ENCODE measurements at places on chromosomes 4 and X.
A peak's percentile ranks its signal among the peaks of the same experiment; 100 is the strongest.

GRCh38 chr4:84298023-84298718 is 200.9 kb downstream of the NKX6-1 start:
- no peak for DNase-seq

GRCh38 chr4:158578476-158578875 is 56.8 kb downstream of the RXFP1 start:
- peak; percentile 8 for DNase-seq

- no peak for DNase-seq
These were observed 74.0 kb downstream of the STK32B start for GRCh38 chr4:5125321-5125720.

- DNase-seq: no peak
These were observed 1806.3 kb upstream of the ADGRL3 start for GRCh38 chr4:59393780-59394179.

DNA sequence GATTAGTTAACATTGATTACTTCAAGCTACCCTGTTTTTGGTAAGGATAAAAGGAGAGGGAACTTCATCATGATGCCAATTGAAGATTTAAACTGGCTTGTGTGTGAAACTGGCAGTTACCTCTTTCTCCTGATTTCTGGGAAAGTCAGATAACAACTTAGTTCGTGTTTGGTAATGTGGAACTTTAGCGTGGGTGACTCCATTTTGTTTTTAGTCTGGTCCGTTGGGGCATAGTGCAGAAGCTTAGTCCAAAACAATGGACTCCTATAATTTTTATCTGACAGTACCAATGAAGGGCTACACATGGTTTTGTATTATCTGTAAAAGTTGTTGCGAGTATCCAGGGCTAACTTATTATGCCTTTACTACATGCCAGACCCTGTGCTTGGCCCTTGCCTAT is 294.9 kb downstream of the GUCY2F start:
- no peak for DNase-seq

DNA sequence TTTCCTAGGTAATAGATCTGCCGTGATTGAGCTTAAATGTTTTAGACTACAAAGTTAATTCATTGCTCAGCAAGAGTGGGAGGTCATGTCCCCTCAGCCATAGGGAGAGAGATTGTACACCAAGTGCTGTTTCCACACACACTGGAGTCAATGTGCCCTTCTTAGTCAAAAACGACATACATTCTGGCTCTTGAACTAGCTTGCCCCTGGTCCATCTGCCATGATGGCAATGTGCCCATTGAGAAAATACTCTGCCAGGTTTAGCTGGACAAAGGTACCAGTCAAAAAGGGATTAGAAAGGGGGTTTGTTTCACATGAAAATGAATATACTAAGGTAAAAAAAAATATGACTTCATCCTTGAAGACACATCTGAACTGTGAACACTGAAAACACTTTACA is 377.1 kb upstream of the ADGRL3 start:
- DNase-seq: no peak

DNA sequence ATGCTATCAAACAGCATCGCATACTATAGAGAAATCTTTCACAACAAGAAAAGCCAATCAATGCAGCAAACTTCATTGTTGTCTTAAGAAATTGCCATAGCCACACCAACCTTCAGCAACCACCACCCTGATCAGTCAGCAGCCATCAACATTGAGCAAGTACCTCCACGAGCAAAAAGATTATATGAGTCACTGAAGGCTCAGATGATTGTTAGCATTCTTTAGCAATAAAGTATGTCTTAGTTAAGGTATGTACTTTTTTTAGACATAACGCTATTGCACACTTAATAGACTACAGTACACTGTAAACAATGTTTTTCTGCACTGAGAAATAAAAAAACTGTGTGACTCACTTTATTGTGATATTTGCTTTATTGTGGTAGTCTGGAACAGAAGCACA is 37.8 kb upstream of the FUNDC1 start:
- peak; percentile 4 for DNase-seq

DNA sequence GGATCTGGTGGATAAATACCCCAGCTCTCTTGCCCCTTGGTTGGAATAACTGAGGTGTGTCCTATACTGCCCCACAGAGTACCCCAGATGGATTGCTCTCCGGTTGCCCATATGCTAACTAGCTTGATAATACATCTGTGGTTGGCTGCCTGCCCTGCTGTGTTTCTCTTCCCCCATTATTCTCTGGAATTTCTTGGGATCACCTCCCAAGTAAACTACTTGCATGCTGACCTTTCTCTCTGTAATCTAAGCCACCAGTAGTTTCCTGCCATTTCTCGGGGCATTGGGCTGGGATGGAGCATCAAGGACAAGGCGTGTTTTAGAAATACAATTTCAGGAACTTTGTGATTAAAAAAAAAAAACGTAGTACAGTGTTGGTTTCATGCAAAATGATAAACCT is 25.2 kb downstream of the PPP1R2C start:
- no peak for DNase-seq

DNA sequence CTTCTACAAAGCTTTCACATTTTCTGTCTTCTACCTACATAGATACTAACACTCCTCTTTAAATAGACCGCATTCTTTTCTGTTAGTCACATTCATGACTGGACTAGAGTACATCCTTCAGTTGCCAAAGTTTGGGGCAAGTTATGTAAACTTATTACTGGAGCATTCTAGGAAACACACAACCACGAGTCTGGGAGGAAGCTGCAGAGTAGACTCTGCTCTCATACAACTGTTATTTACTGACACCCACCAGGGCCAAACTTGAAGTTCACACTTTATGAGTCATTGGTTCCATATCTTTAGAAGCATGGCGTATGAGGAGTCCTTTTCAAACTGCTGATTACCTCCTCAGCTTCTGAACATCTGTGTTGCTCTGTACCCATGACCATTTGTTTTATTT is 87.0 kb downstream of the RNF150 start:
- DNase-seq: peak; percentile 57

- DNase-seq: no peak
These were observed 102.2 kb downstream of the SPCS3 start for GRCh38 chr4:176422001-176422400.

GRCh38 chrX:135015523-135016245 is 6.7 kb downstream of the RTL8B start:
- no peak for DNase-seq

- DNase-seq: peak; percentile 23
These were observed 762 bp downstream of the PIGA start for GRCh38 chrX:15334561-15334960.

DNA sequence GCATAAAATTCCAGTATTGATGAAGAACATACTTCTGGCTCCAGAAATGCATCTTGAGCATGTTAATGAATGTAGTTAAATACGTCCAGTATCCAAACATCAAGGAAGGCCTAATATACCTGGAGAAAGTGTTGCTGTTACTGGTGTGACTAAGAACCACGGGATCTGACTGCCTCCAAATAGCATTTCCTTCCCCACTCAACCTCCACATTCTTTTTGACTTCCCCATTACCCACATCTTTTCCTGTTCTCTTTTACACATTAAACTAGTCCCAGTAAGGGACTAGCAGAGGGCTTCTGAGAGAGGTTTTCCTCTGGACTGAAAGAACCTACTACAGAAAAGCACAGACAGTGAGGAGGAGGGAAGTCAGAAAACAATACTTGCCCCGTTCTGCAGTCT is 482.8 kb upstream of the HTR2C start:
- no peak for DNase-seq

- no peak for DNase-seq
These were observed 111.1 kb downstream of the APOOL start for GRCh38 chrX:85114776-85115175.

DNA sequence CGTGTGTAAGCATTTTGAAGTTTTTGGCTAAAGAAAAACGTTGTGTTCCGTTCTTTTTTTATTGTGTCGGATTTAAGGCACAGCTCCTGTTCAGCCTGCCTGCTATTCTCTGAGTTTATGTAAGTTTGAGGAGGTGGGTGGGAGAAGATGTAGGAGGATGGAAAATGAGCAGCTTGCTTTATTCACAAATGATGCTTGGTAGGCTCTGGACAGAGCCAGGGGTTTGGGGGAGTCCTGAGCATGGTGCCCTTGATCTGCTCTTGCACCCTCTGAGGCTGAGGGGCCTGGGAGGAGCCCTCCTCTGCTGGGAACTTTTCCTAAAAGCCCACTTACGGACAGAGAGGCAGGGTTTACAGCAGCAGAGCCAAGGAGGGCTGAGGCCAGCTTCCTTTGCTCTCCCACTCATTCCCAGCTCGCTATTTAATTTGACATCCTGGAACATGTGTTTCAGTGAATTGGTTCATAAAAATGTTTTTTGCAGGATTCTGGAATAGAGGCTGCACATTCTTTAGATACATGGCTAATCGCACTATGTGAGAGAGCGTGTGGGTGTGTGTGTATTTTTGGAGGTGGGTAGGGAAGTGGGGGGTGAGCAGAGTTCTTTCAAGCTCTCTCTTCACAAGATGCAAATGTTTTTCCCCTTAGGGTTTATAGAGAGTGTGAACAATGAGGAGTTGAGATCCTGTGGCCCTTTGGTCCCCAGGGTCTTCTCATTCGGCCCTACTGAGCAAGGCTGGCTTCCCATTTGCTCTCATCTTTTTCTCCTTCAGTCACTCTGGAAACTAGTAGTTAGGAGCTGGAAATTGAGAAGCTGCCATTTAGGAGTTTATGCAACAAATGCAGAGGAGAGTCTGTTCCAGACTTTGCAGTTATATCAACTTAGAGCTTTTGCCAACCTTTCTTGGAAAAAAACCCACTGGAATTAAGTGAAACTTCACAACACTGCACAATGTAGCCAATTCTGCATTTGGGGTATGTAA is 32.1 kb downstream of the TMEM131L start:
- DNase-seq: no peak

DNA sequence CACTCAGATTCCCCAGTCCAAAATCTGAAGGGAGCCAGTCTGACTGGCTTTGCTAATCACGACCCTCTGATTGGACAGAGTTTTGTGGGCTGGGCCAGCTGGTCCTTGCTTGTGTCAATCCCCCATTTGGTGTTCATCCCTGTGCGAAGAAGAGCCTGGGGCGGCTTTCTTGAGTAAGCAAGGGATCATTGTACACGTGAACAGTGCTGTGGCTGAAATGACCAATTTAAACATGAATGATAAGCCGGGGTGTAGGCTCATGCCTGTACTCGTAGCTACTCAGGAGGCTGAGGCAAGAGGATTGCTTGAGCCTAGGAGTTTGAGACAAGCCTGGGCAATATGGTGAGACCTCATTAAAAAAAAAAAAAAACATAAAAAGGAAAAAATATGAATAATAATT is 379.1 kb downstream of the RAPGEF2 start:
- peak; percentile 33 for DNase-seq

DNA sequence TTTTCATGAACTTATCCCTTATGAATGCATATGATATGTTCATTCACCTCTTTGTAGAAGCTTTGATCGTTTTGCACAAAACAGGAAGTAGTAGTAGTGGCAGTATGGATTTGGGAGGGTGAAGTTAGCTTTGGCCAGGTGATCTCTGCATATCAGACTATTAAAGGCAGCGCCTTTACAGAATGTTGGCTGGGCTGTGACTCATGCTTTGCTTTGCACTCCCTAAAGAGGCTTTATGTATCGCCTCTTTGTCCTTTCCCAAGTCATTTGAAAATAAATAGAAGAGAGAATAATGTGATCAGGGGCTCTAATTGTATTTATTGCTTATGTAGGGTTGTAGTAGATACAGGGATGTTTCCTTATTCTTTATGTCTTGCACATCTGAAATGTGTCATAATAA is 50.4 kb downstream of the SHROOM3 start:
- no peak for DNase-seq

DNA sequence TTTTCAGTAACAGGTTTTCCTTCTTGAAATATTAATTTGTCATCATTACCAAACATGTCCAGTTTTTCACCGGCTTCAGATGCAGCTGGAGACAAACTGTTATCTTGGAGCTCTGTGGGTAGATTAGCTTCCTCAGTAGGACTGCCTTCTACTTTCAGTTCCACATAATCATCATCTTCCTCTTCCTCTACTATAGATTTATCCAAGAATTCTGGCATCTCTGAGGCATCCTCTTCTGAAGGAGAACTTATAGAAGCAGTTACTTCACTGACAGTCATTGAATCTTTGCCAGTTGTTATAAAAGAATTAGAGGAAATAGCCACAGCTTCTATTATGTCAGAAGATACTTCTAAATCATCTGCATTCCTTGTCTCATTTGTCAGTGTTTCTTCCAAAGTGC is 162.9 kb downstream of the LRBA start:
- no peak for DNase-seq

DNA sequence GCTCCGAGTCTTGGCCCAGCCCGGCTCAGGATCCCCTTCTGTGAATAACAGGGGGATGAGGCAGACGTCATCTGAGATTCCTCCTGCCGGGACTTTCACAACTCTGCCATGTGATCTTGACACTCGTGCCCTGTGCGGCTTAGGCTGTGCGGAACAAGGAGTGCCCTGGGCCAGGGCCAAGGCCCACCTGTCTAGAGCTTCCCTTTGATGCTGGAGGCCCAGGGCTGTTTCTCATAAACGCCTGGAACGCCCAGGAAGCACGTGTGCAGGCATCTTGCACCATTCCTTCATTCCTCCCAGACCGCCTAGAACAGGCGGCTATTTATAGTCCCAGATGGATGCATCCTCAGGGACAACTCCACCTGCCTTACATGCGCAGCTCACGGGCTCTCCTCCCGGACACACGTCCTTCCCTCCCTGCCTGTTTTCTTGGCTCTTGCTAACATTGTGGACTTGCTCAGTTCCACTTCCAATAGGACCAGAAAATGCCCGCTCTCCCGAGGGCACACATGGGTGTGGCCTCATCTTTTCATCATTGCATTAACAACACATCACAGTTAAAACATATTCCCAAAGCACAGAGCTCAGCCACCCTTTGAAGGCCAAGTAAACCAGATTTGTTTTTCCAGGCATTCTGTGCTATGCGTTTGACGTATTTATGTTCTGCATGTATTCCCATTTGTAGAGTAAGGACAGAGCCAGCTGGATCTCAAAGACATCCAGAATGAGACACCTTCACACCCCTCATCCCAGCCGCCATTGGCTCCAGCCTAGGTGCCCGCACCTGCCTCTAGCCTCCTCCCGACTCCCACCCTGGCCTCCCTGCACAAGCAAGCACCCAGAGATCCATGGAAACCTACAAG is 57.2 kb downstream of the ABLIM2 start:
- DNase-seq: peak; percentile 15

DNA sequence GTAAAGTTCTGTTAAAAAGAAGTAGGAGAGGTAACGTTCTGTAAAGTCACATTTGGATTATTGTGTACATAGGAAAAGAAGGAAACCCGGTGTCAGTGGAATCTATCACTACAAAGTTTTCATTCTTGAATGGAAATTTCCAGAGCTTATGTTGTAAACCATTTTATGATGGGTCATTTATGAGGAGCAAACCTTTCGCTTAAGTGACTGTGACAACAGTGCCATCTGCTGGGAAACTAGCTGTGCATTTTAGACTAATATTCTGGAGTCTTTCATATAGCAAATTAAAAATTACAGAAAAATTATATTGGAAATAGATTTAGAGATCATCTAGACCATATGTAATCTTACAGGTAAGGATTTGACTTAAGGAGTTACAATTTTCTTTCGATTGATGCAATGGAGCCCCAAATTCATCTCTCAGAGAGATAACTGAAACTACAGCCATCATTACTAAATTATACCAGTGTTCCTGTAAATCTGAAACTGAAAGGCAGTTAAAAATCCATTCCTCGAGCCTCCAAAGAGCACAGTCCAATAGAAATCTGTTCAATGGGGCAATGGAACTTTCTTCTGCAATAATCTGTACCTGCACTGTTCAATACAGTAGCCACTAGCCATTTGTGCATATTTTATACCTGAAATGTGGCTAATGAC is 26.9 kb downstream of the ASB9 start:
- peak; percentile 51 for DNase-seq

GRCh38 chr4:66294638-66295037 is 624.3 kb upstream of the EPHA5 start:
- DNase-seq: peak; percentile 59

GRCh38 chr4:75779105-75779757 is 54.9 kb downstream of the USO1 start:
- DNase-seq: no peak

Data from RPMI7951 (cell line).